Right cardiac atrium (tissue), 5 donors: ENCODE measurements at places on chromosomes 7 and 10. TPM values are rescaled to one million over a fixed set of nuclear protein-coding genes. Genes with fewer than 3 reads are reported as not detected.

GRCh38 chr10:124520558-124521428 lies 59.2 kb downstream of the LHPP start:
- DNase-seq = no peak

GRCh38 chr7:157955348-157955999 lies 618.7 kb downstream of the DNAJB6 start:
- no peak for DNase-seq

DNA sequence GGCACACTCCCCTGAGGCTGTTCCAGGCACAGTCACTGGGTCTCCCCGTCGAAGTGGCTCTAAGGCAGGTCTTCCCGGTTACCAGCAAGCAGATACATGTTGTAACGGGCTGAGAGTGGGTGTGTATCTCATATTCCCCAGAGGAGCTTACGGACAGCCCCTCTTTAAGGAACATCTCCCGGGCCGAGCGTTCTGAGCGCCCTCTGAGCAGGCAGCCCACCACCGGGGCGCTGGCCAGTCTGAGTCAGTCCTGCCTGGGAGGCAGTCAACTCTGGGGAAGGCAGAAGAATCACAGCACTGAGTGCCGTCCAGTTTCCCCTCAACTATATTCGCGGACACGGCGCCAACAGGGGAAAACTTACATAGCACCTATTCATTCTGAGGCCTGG lies 117.4 kb downstream of the LHPP start:
- peak; percentile 29 for DNase-seq

CDCA7L gene
- total RNA-seq = 60.2 TPM

DNA sequence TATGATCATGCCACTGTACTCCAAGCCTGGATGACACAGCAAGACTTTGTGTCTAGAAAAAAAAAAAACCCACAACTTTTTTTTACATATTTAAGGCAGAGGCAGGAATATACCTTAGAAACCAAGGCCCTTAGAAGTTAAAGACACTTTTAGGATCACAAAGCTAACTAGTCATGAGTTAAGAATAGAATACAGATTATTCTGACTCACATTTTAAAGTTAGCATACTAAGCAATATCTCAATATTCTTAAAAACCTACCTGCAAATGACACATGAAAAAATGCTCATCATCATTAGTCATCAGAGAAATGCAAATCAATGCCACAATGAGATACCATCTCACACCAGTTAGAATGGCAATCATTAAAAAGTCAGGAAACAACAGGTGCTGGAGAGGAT lies 177.7 kb downstream of the CHCHD3 start:
- no peak for DNase-seq

GRCh38 chr10:27635290-27635689 lies 110.3 kb downstream of the MKX start:
- DNase-seq = no peak

PHYHIPL gene
- total RNA-seq = 0.29 TPM

SSC4D gene
- 0.78 TPM for total RNA-seq

- DNase-seq = no peak
These were observed 3.8 kb upstream of the ADAMTS14 start for GRCh38 chr10:70668454-70668970.

- DNase-seq = no peak
These were observed 484.2 kb downstream of the ANKRD7 start for GRCh38 chr7:118708741-118709140.

DNA sequence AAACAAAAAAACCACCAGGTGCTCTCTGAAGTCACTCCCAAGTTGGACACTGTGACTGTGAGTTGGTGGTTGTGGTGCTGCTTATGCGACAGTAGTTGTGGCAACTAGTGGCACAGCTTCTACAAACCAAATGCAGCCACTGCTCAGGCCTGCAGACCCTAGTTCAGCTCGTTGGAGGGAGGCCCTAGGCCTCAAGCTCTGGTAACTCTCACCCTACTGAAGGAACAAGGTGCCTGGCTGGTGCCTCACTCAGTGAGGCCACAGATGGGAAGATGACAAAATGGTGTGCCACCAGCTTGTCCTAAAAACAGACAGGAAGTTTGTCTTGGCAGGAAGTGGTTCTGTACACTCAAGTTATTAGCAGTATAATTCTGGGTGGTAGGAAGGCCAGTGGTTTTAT lies 45.3 kb upstream of the RAPGEF5 start:
- no peak for DNase-seq

FAM25C gene
- total RNA-seq = not detected

DNA sequence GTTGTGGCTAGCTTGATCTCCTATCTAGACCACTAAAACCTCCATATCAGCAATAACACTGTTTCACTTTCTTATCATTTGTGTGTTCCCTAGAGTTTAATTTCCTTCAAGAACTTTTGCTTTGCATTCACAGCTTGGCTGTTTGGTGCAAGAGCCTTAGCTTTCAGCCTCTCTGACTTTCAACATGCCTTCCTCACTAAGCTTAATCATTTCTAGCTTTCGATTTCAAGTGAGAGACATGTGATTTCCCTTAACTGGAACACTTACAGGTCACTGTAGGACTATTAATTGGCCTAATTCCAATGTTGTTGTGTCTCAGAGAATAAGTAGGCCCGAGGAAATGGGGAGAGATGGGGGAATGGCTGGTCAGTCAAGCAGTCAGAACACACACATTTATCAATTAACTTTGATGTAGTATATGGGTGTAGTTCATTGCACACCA lies 10.6 kb upstream of the BPGM start:
- DNase-seq = no peak

DNA sequence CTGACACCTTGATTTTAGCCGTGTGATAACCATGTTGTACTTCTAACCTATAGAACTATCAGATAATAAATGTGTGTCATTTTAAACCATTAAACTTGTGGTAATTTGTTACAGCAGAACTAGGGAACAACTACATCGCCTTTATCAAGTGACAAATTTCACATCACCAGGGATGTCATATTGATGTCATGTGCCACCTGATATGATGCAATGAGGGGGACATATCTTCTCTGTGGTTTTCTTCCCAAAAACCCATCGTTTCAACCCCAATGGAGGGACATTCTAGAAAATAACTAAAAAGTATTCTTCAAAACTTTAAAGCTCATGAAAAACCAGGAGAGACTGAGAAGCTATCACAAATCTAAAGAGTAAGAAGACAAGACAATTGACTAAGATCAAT lies 212.2 kb downstream of the ETV1 start:
- no peak for DNase-seq

- DNase-seq = no peak
These were observed 19.8 kb downstream of the PRSS2 start for GRCh38 chr7:142790555-142790954.

GRCh38 chr10:99781734-99782429 lies 558 bp upstream of the ABCC2 start:
- no peak for DNase-seq

DNA sequence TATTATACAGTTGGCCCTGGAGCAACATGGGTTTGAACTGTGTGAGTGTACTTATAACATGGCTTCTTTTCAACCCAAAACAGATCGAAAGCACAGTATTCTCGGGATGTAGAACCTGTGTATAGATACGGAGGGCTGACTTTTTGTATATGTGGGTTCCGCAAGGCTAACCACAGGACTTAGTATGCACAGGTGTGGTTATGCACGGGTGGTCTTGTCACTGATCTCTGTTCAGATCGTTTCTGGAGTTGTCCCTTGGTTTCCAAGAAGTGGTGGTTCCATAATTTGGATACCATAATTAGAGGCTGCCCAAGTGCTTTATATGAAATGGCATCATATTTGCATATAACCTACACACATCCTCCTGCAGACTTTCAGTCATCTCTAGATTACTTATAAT lies 10.9 kb upstream of the BHLHA15 start:
- no peak for DNase-seq

FANK1 gene
- total RNA-seq = 0.44 TPM

NME8 gene
- not detected for total RNA-seq

GRCh38 chr7:95951531-95951930 lies 179.2 kb downstream of the DYNC1I1 start:
- DNase-seq = no peak

DNA sequence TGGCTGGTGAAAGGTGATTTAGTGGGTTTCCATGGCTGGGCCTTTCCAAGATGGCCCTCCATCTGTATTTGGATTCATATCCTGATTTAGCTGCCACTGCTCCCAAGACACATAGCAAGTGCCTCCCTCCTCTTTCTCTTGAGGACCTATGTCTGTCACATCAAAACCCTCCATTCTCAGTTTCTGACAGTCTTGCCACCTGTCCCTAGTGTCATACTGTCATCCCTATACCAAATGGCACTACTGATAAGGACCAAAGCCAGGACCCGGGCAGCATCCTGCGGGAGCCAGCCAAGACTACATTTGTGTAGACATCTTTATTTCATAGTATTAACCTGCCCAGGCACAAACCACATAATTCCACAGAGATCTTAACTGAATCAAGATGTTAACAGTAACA lies 34.8 kb downstream of the PNLIPRP2 start:
- DNase-seq = no peak

NXPH1 gene
- total RNA-seq = not detected

SYNPO2L gene
- 140 TPM for total RNA-seq

TBC1D12 gene
- total RNA-seq = 6.5 TPM

MMRN2 gene
- total RNA-seq = 65.5 TPM

DNA sequence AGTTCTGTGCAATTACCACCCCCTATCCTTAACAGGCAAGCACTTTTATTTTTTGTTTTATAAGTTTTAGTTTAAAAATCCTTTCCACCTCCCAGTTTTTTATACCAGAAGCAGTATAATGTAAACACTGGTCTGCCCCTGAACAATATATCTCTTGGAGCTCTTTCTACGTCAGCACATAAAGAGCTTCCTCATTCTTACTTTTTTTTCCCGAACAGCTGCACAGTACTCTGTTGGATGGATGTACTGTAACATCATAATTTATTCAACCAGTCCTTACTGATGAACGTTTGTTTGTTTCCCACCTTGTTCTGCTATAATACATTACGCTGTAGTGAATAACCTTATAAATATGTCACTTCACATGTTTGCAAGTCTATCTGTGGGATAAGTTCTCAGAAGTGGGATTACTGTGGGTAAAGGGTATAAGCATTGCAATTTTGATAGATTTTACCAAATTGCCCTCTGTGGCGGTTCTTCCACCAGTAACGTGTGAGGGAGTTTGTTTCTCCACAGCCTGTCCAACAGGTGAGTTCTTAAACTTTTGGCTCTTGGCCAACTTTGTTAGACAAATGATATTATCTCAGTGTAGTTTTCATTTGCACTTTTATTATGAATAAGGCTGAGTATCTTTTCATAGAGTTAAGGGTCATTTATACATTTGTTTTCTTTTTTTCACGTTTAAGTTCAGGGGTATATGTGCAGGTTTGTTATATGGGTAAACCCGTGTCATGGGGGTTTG lies 32.8 kb downstream of the ADRA2A start:
- no peak for DNase-seq

DNA sequence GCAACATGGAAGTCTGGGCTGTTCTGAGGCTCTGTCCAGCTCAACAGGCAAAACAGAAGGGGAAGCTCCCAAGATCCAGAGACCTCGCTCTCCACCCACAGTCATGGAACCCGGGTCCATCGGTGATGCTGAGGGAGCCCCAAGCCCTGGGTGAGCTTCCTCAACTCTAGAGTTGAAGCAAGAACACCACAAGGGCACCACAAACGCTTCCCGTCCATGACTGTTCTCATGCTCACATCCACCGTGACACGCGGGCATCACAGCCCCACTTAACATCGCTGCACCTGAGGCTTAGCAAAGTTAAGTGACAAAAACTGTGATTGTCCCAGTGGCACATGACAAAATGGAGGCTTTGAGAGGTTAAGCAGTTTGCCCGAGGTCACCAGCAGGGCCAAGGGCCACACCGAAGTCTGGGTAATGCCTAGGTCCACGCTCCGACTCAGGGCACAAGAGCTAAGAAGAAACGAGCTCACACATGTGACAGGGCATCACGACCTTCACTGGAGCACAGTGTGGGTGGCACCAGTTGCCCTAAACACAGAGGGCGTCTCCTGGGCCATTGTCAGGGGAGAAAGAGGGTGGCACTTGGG lies 110.6 kb downstream of the OAT start:
- DNase-seq = no peak

CXCL12 gene
- 115 TPM for total RNA-seq

SLC29A4 gene
- total RNA-seq = 3.2 TPM

TCF7L2 gene
- 15.6 TPM for total RNA-seq

- peak; percentile 89 for DNase-seq
These were observed 281.1 kb downstream of the CCDC3 start for GRCh38 chr10:12720217-12720981.

GRCh38 chr7:127550247-127550646 lies 35.1 kb downstream of the GCC1 start:
- DNase-seq = no peak

CDHR3 gene
- total RNA-seq = 0.66 TPM

CRYGN gene
- not detected for total RNA-seq

OPN4 gene
- 0.32 TPM for total RNA-seq

DNA sequence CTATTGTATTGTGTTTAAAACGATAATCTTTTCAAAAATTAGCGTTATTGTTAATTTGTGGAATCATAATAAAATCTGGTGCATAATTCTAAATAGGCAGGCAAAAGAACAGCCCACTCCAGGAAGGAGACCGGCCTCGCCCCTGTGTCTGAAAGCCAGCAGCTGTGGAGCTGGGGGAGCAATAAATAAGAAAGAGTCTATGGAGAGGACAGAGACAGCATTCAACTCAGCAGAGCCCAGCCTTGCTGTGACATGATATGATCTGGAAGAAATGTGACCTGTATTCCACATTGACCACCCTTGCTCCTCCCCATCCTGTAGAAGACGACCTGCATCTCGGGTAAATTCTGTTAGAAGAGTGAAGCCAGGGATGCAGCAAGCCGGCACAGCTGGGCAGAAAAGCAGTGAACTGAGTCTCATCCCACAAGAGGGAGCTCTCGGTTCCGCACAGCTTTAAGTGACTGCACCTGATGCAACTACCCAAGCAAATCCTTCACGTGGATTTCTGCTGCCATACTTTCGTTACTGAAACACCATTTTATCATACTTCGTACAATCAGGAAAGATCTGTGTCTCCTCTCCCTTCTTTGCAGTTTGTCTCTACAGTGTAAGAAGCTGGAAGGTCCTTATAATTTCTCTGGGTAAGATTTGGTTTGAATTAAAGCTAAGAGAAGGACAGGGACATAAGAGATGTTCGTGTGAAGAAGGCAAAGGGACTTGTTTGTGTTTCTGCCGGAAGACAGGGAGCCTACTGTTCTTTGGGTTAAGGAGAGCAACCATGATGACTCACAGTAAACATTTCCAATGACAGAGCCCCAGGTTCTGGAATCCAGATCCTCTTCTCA lies 427.1 kb downstream of the GPAM start:
- DNase-seq = peak; percentile 28
